ENCODE measurements at places on chromosomes 6 and 20.

GRCh38 chr6:80215063-80215462 lies 108.6 kb downstream of the BCKDHB start:
- DNase-seq, result no peak

- DNase-seq, result no peak
Observed at GRCh38 chr6:149228311-149228955, 89.1 kb upstream of the TAB2 start.

- no peak for DNase-seq
Observed at GRCh38 chr6:110101885-110102284, 77.6 kb downstream of the WASF1 start.

DNA sequence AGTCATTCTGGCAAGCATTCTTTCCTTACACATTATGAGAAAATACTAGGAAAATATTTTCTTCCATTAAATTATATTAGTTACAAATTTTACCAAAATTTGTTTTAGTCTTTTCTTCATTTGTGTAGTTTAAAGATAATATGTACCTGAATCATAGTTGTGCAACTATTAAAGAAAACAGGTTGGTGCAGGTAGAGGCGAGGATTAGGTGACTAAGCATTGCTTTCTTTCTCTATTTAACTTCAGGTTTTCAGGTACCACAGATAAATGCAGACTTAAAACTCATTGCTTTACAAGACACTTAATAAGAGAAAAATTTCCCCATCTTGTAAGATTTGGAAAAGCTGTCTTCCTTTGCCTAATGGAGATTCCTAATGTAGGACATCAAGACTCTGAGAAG lies 1175.5 kb upstream of the ADGRB3 start:
- DNase-seq, result no peak

DNA sequence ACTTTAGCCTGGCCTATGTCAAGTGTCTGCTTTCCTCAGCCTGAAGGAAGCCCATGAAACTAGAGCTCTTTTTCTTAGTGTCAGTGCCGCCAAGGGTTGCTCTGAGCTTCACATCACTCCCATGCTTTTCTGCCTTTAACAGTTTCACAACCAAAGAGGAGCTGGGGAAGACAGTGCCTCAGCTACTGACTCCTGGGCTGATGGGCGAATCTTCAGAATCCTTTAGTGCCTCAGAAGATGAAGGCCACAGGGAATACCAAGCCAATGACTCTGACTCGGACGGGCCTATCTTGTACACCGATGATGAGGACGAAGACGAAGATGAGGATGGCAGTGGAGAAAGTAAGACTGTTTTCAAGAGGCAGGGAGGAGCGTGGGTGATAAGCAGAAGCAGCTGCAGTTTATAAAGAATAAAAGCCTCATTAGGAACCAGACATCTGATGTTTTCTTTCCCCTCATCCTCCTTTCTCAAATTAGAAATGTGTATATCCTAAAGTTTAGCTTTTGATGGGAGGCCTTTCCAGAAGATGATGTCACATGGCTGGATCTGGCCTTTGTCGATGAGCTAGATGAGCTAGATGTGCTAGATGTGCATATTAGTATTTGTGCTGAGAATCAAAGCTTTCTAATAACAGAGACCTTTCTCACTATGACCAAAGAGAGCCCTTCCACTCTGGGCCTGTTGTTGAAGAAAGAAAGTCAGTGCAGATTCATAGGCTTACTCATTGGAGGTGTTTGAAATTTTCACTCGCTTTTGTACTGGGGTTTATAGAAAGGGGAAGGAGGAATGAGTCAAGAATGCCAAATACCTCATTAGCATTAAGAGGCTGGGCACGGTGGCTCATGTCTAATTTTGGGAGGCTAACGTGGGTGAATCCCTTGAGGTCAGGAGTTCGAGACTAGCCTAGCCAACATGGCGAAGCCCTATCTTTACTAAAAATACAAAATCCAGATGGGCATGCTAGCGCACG lies 70.7 kb upstream of the LTV1 start:
- DNase-seq, result no peak

- DNase-seq, result no peak
Observed at GRCh38 chr20:64214952-64215351, 40.6 kb upstream of the PCMTD2 start.

GRCh38 chr6:170205534-170206316 lies 85.2 kb downstream of the DLL1 start:
- no peak for DNase-seq

DNA sequence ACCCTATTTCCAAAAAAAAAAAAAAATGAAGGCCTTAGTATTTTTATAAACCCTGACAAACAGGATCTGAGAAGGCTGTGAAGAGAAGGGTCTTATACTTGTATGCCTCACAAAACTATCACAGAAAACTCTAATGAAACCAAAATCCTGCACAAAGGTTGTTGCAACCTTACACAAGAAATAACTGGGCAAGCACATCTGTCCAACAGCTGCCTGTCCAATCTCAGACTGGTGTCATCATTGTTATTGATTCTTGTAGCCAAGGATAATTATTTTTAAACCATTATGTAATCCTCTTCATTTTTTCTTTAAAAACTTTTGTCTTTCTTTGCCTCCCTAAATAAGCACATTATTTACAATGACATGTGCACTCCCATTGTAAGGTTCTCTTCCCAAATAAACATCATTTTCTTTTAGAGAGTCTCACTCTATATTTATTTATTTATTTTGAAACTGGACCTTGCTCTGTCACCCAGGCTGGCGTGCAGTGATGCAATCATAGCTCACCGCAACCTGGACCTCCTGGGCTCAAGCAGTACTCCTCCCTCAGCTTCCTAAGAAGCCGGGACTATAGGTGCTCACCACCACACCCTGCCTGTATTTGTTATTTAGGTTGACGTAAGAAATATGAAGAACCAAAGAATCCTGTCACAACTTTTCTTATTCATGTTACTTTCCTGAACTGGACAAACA lies 697.1 kb downstream of the DOK5 start:
- DNase-seq, result no peak

DNA sequence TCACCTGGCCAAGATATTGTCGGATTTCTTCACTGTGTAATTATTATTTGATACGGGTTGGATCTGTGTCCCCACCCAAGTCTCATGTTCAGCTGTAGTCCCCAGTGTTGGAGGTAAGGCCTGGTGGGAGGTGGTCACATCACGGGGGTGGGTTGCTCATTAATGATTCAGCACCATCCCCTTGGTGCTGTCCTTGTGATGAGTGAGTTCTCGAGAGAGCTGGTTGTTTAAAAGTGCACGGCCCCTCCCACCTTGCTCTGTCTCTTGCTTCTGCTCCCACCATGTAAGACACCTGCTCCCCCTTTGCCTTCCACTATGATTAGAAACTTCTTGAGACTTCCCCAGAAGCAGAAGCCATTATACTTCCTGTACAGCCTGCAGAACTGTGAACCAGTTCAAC lies 173.9 kb upstream of the PMEPA1 start:
- DNase-seq, result no peak

DNA sequence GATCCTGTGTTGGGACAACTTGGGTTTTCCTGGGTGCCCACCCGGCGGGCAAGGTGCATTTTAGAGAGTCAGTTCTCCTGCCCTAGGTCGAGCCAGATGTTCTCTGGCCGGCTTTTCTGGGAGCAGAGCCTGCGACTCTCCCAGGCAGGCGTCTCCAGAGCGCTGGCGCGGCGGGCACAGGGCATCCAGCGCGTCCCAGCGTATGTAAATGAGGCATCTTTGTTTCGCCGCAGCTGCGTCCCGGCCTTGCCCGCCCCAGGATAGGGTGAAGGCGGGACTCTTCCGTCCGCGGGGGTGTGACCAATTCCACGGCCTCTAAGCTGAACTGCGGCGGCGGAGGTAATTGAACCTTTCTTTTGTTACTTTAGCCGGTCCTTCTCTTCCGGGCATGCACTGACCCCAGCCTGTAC lies 9.1 kb downstream of the GRIK2 start:
- no peak for DNase-seq

- DNase-seq, result no peak
Observed at GRCh38 chr20:37980383-37980782, 52.9 kb downstream of the TTI1 start.

GRCh38 chr6:118896339-118897136 lies 2.6 kb downstream of the ASF1A start:
- no peak for DNase-seq

DNA sequence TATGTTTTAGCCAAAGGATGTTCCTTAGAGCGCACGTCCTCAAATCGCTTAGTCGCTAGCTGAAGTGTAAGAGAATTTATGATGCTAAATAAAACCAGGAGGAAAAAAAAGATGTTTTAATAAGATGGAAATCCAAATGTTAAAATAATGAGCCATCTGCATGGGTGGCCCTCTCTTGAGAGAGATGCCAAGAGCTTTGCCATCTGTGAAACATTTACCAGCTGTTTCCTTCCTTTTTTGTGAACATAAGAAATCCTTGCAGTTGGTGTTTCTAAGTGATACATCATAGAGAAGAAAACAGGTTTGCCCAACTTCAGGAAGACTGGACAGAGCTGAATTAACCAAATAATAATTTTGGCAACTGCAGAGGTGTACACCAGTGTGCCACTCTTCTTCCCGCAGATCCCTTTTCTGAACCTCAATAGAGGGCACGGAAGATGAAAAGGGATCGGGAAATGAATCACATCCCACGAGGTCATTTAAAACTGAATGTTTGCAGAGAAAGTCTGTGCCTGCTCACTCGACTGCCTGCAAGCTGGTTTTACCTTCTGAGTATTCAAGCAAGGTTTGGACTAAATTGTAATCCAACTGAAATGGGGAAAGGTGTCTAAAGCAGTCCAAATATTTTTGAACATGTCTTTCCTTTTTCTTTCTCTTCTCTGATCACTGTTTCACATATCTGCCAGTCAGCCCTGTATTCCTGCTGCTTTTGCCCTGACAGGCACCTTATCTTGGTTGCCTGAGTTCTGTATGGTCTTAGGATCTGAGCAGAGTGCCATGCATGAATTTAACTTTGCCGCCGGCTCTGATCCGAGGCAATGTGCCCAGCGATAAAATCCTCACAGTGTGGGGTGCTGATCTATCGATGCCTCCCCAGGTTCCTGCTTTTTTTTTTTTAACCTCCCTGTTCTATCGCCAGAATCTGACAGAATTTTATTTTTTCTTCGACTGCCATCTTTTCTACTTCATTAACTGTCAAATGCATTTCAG lies 35.5 kb upstream of the TSHZ2 start:
- DNase-seq, result no peak

GRCh38 chr6:85494547-85495536 lies 45.0 kb downstream of the NT5E start:
- no peak for DNase-seq

- no peak for DNase-seq
Observed at GRCh38 chr20:37917461-37917860, 14.5 kb downstream of the VSTM2L start.

- DNase-seq, result no peak
Observed at GRCh38 chr6:3303795-3304411, 45.2 kb downstream of the PSMG4 start.

GRCh38 chr20:15077733-15078250 lies 740.4 kb upstream of the FLRT3 start:
- DNase-seq, result no peak

DNA sequence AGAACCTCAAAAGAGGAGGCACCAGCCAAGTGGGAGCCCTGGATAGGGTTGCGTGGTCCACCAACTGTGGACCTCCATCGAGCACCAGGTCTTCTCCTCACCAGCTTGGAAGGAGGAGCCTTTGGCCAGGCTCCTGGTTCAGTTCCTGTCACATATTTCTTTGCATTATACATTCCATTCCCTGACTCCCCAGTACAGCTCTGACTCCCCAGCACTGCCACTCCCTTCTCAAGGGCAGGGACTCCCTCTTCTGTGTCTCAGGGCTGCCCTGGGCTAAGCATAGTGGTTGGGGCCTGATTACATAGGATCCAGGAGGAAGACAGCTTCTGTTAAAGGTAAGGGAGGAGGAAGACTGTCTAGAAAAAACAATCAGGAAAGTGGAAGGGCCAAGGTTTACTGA lies 91.1 kb downstream of the MRPL14 start:
- no peak for DNase-seq

GRCh38 chr20:57214948-57215347 lies 51.5 kb downstream of the BMP7 start:
- DNase-seq, result no peak

GRCh38 chr6:137810554-137811120 lies 56.4 kb upstream of the TNFAIP3 start:
- DNase-seq, result no peak

GRCh38 chr6:9116026-9116425 lies 680.7 kb upstream of the SLC35B3 start:
- peak; percentile 3 for DNase-seq

- no peak for DNase-seq
Observed at GRCh38 chr6:126198631-126199030, 141.3 kb upstream of the CENPW start.

GRCh38 chr6:37141281-37142049 lies 28.5 kb upstream of the PIM1 start:
- DNase-seq, result peak; percentile 45

- no peak for DNase-seq
Observed at GRCh38 chr20:12893019-12893418, 115.8 kb upstream of the SPTLC3 start.

- DNase-seq, result no peak
Observed at GRCh38 chr6:123062670-123063069, 66.6 kb downstream of the CLVS2 start.
